ENCODE measurements at places on chromosomes 13 and 19.

DNA sequence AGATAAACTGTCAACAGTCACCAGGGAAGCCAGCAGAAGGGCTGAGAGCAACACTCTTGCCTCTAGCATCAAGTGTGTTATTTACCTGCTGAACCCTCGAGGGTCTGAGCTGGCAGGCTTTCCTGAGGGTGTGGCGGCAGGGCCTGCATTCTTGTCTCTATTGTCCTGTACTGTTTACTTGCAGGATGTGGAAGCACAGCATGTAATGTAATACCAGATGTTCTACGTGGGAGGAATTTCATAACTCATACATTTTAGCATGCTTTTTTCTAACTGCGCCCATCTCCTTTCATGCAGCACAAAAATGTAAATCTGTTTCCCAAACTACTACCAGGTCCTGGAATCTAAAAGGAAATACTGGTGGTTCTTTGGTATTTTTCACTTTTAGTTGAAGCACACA lies 153.1 kb downstream of the RGCC start:
- no peak for DNase-seq

DNA sequence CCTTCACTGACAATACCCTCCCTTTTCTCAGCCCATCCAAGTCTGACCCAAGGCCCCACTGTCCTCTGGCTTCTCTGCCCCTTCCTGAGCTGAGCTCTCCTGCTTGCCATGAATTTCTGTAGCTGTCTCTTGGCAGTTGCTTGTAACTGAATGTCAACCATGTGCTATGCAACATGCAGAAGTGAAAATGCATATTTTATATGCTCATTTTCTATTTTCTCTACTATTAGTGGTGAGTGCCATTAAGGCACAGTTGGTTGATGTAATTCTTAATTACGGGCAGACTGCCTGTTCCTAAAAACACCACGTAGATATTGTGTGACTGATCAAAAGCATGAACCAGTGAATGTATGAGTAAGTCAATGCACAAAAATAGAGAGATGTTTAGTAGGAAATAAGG lies 29.6 kb downstream of the TNFSF11 start:
- no peak for DNase-seq

GRCh38 chr19:18783958-18784785 lies 6.9 kb downstream of the COMP start:
- DNase-seq, result no peak

DNA sequence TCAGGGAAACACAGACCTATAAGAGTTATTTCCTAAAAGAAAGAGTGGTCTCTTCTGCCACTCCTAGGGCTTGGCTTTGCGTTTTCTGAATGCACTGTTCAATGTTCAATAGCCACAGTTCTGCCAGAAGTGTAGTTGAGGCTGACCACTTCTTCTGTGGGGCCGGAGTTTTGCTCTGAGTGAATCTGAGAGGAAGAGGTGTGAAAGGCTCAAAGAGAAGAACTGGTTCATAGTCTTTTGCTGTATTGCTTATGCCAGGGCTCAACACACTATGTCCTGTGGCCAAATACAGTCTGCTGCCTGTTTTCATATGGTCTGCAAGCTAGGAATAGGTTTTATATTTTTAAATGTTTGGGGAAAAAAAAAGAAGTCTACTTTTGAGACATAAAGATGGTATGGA lies 128.2 kb downstream of the STOML3 start:
- no peak for DNase-seq

DNA sequence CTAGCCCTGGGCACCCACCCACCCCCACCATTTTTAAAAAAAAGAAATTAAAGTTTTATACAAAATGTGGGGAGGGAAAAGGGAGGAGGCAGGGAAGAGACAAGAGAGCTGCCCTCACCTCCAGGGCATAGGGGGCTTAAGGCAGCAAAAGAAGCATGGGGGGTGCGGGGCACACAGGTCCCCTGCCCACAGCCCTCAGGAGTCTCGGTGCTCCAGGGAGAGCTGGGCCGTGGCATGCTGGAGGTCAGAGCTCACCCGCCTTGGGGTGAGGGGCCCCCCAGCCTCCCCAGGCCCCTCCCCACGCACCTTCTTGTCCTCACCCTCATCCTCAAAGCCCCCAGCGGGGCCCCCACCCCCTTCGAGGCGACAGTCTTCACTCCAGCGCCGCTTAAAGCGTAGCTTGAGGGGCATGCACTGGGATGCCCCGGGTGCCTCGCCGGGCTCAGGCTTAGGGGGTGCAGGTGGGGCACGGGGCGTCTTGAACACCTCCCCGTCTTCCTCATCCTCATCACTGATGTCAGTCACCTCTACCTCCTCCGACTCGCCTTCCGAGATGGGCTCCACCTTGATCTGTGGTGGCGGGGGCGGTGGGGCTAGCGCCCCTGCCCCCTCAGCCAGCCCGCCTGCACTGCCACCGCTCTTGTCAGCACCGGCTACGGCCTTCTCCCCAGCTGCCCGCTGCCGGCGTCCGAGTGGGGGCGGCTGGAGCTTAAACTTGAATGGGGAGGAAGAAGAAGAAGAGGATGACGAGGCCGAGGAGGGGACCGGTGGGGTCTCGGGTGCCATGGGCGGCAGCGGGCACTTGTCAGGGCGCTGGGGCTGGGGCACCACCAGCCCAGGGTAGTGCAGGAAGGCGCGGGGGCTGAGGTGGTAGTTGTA lies 6.1 kb upstream of the GSK3A start:
- no peak for DNase-seq

- no peak for DNase-seq
Observed at GRCh38 chr19:8473648-8474476, 28.6 kb downstream of the PRAM1 start.

DNA sequence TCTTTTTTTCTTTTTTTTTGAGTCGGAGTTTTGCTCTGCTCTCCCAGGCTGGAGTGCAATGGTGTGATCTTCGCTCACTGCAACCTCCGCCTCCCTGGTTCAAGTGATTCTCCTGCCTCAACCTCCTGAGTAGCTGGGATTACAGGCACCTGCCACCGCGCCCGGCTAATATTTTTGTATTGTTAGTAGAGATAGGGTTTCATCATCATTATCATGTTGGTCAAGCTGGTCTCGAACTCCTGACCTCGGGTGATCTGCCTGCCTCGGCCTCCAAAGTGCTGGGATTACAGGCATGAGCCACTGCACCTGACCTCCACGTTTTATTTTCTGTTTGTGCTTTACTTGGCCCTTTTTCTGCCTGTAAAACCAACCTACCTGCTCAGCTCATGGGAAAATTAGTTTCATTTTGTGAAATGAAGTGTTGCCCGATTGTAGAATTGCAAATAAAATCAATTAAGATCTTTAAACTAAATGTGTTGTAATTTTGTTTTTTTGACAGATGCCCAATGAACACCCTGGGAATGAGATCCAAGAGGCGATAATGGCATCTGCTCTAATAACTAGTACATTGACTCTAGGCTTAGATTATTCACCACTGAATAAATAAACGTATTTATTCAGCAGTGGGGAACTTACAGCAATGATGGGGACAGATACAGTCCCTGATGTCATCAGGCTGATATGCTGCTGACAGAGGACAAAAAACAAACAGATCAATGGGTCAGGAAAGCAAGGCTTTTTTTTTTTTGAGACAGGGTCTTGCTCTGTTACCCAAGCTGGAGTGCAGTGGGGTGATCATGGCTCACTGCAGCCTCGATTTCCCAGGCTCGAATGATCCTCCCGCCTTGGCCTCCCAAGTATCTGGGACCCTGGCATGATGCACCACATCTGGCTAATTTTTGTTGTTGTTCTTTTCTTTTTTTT lies 2.2 kb upstream of the RAB11B start:
- no peak for DNase-seq

DNA sequence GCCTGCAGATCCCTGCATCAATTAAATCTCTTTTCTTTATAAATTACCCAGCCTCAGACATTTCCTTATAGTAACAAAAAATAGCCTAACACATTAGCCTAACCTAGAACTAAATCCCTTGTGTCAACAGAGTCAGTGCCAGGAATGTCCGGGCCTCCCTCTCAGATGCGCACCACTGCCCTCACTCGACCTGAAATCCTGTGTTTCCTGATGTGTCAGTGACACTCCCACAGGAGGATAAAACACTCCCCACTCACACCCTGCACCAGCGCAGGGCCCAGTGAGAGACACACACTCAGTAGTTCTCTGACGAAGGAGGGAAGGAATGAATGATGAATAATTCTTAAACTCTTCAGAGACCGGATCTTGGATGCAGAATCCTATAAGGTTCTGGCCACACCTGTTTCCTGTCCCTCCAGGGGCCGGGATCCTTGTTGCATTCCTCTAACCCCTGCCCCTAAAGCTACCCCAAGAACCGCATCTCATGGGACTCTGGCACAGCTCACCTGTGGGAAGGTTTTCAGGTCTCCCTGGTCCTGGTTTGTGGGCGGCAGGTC lies 3.1 kb downstream of the CEACAM3 start:
- no peak for DNase-seq

DNA sequence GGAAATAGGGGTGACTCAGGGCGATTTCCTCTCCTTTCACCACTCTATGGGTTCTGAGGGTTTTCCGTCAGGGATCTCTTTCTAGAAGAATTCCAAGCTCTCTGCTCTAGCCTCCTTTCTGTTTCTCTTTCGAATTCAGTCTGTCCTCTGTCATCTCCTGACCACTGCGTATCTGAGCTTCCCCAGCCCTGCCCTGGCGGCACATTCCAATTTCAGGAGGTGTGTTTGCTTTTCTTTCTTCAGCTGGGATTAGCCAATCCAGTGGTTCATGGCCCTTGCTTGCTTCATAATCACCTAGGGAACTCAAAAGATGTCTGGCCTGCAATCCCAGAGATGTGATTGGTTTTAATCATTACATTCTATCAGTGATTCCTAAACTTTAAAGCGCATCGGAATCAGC lies 9.4 kb downstream of the IFNL2 start:
- no peak for DNase-seq

GRCh38 chr13:29758531-29759114 lies 91.8 kb downstream of the UBL3 start:
- DNase-seq, result no peak

- no peak for DNase-seq
Observed at GRCh38 chr13:113005076-113005865, 36.3 kb downstream of the MCF2L start.

- no peak for DNase-seq
Observed at GRCh38 chr13:57857945-57858344, 226.4 kb downstream of the PCDH17 start.

DNA sequence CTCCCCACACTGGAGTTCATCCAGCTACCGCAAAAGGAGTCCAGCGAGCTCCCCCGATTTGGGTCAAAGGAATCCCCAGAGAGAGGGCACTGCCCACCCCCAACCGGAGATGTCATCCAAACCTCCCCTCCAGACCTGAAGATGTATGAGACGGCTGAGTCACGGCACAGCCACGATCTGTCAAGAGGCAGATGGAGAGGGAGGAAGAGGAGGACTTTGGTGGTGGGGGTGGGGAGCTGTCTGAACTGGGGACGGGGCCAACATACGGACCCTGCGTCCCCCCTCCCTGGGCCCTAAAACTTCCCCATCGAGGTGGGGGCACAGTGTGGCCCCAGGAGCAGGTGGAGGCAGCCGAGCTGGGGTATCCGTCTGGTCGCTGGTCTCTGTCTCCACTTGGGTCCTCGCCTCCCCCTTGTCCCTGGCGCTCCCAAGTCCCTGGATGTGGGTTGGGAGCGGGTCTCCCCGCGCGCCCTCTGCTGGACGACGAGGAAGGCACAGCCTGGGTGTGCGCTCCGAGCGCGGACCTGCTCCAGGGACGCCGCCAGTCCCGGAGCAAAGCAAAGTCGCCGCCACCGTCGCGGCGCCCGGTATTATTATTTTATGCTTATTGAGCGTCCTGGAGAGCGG lies 3.8 kb downstream of the PDE4A start:
- peak; percentile 70 for DNase-seq

GRCh38 chr13:109751477-109751876 lies 34.9 kb downstream of the IRS2 start:
- DNase-seq, result no peak

DNA sequence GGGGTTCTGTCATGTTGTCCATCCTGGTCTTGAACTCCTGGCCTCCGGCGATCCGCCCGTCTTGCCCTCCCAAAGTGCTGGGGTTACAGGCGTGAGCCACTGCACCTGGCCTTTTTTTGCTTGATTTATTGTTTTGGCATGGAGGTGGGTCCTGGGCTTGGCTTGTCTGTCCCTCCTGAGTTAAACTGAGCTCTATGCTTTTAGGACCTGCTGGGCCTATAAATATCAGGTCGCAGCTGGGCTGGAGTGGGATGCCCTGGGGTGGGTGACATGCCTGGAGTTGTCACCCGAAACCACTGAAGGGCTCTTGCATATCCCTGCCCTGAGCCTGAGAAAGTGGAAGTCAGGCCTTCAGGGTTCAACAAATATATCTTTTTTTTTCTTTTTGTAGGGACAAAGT lies 5.5 kb downstream of the ARRDC5 start:
- no peak for DNase-seq

GRCh38 chr13:22325761-22326160 lies 654.9 kb downstream of the FGF9 start:
- DNase-seq, result no peak

GRCh38 chr19:45421947-45422498 lies 1.7 kb downstream of the ERCC1 start:
- DNase-seq, result no peak

DNA sequence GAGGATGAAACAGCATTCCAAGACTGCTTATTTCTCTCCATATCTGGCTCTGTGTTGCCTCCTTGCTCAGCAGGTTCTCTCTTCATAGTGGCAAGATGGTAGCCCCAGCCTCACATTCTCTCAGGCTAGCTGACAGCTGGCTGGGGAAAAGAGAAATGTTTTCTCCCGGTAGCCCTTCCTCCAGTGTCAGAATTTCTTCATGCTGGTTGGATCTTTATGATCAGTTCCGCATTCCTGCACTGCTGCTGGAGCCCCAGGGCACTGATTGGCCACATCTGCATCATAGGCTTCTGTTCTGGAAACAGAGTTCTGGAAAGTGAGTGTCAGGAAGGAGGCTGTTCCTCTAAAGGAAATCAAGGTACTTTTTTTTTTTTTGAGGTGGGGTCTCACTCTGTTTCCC lies 24.6 kb downstream of the POP4 start:
- DNase-seq, result no peak

DNA sequence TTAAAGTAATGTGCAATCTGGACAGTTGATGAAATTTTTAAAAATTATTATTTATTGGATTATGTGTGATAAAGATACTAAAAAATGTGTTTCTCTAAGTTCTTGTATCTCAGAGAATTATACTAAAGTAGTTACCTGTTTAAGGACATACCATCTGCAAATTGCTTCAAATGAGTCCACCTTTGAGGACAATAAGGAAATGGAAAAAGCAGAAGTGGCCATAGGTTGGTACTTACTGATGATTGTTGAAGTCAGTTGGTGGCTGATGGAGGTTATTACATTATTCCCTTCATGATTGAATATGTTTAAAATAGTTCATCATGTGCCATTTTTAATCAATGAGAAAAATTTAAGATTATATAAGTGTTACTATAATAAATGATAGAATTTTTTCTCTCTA lies 367.0 kb downstream of the MYO16 start:
- DNase-seq, result no peak

DNA sequence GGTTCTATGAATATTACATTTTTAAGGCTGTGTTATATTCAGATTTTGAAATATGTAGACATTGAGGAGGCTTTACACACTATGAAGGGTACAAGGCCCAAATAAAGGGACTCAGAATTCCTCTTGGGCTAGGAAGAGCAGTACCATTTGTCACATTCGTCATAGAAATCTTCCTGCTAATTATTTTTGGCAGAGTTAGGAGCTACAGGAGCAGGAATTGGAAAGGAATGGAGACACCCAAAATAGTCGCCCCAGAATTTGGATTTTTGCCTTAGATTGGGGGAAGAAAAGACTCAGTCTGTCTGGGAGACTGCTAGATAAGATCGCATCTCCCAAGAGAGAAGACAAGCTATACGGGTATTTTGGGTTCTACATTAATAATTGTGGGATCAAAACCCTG lies 176.4 kb upstream of the DACH1 start:
- no peak for DNase-seq
